Spinal cord (tissue), 10 donors: ENCODE measurements at places on chromosomes 11 and 22. TPM values are rescaled to one million over a fixed set of nuclear protein-coding genes. Genes with fewer than 3 reads are reported as not detected.

DNA sequence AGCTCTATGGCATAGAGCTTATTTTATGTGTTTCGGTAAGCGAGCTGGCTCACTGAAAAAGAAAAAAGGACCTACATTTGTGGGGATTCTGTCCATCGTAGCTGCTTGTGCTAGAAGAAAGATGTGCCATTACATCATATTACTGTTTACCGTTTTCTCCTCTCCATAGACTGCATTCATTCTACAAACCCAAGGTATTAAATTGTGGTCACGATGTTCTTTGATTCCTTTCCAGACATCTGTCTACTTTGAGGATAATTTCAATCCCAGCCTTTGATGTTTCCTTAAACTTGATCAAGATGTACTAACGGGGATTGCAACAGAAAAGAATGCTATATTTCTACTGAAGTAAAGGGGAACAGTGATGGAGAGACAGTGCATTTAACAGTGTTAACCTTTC is 5.5 kb upstream of the OR52N1 start:
- DNase-seq = no peak
- H3K36me3 ChIP-seq = no peaks in the 10 kb centered on the region
- no peak overlapping the region for H3K27ac ChIP-seq
- H3K4me3 ChIP-seq = no peak overlapping the region
- H3K4me1 ChIP-seq = no peaks in the 10 kb centered on the region

MICAL3 gene
- 59.9 TPM for total RNA-seq

DNA sequence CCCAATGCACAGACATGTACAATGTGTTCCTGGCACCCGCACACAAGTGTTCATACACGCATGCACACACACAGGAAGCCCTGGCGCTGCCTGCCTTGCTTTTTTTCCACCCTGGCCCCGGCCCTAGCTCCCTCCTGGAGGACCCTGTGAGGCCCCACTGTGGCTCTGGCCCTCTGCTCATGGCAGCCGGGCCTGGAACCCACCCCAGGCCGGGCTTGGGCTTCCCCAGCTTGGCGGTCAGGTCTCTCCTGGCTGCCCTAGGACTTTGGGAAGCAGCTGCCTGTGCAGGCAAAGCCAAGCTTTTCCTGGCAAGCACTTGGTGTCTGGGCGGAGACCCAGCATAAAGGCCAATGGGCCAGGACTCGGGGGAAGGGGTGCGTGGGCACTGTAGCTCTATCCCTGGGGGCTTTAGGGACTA is 30.5 kb downstream of the CD82 start:
- H3K4me1 ChIP-seq = peaks cover 74% of the 10 kb centered on the region
- H3K4me3 ChIP-seq = no peak overlapping the region

DNA sequence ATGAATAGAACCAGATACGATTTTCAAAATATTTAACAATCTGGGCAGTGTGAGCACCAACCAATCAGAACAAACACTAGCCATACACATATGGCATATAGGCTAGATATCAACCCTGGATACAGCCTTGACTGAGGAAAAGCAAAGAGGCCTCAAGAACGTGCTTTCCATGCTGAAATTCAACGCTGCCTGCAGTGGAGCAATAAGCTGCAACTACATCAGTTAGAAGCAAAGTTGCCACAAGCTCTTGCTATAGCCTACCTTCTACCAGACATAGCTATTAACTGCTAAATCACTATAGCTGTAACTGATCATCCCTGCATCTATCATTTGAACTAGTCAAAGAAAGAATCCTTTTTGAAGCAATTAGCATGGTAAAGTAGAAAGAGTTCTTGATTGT is 42.5 kb downstream of the DENND5A start:
- H3K27ac ChIP-seq = peak overlapping the region; percentile 47
- no peaks in the 10 kb centered on the region for H3K27me3 ChIP-seq

TSGA10IP gene
- 0.39 TPM for total RNA-seq

PRR33 gene
- not detected for total RNA-seq

DNA sequence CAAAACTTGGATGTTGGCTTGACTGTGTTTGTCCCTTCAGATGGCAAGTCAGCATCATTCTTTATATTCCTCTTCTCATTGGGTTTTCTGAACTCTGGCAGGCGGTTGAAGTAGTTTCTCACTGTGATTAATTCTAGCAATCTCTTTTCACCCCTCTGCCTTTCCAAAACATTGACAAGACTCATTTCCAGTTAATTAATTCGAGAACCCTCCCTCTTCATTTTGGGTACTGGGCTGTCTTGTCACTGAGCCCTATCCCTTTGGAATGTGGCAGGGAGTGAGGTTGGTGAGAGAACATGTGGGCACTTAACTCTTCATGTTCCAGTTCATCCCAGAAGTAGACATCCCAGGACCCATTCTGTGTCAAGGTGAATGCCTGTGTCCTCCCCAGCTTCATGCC is 133.0 kb downstream of the WNT7B start:
- H3K4me3 ChIP-seq = no peak overlapping the region
- H3K36me3 ChIP-seq = peaks cover 4% of the 10 kb centered on the region
- DNase-seq = peak; percentile 77
- H3K4me1 ChIP-seq = peaks cover 30% of the 10 kb centered on the region

GRCh38 chr11:22800482-22800881 is 29.1 kb downstream of the SVIP start:
- no peaks in the 10 kb centered on the region for H3K4me1 ChIP-seq
- DNase-seq = no peak
- no peaks in the 10 kb centered on the region for H3K27me3 ChIP-seq
- H3K4me3 ChIP-seq = no peak overlapping the region
- H3K36me3 ChIP-seq = no peaks in the 10 kb centered on the region

GRCh38 chr11:111851636-111852035 is 19.7 kb downstream of the ALG9 start:
- no peak overlapping the region for H3K27ac ChIP-seq
- H3K27me3 ChIP-seq = no peaks in the 10 kb centered on the region
- no peak overlapping the region for H3K4me3 ChIP-seq
- DNase-seq = peak; percentile 34
- H3K4me1 ChIP-seq = no peaks in the 10 kb centered on the region

DNA sequence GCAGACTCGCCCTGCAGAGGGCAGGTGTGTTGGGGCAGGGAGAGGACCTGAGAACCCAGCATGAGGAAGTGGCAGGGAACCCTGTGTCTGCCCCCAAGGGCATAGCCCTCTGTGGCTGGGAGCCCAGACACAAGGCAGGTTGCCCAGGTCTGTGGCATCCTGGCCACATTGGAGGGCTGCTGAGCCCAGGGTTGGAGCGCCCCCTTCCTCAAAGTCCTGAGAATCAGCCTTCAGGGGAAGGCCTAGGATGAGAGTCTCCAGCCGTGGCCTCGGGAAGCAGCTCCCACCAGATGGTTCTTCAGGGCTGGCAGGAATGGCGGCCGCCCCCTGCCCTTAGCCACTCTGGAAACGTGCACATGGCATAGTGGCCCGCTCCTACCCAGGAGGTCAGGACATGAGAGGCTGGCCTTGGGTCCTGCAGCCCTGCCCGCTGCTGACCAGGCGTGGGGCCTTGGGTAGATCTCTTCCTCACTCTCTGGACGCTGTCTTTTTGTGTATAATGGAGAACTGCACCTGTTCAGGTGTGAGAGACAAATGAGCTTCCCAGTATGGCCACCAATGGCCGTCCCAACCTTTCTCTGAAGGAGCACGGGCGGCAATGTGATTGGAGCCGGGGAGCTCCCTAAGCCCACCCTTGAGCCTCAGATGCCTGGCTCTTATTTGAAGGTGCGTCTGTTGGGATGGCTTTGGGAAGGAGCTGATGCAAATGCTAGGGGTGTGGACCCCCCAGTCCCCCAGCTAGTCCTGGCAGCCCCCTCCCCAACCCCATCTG is 4.6 kb upstream of the CDC42BPG start:
- DNase-seq = no peak
- H3K36me3 ChIP-seq = peaks cover 31% of the 10 kb centered on the region
- no peak overlapping the region for H3K27ac ChIP-seq
- H3K4me1 ChIP-seq = peaks cover 19% of the 10 kb centered on the region

CWC15 gene
- 109 TPM for total RNA-seq

SHANK3 gene
- 7.5 TPM for total RNA-seq

OR52I2 gene
- not detected for total RNA-seq

ZP1 gene
- not detected for total RNA-seq

MRGPRF gene
- 13.4 TPM for total RNA-seq

SYT9 gene
- 22.5 TPM for total RNA-seq

GRCh38 chr22:27331526-27332281 is 469.9 kb downstream of the MN1 start:
- H3K4me3 ChIP-seq = no peak overlapping the region
- no peak overlapping the region for H3K27ac ChIP-seq
- peaks cover 9% of the 10 kb centered on the region for H3K4me1 ChIP-seq
- H3K27me3 ChIP-seq = no peaks in the 10 kb centered on the region
- no peaks in the 10 kb centered on the region for H3K36me3 ChIP-seq
- DNase-seq = no peak

DNA sequence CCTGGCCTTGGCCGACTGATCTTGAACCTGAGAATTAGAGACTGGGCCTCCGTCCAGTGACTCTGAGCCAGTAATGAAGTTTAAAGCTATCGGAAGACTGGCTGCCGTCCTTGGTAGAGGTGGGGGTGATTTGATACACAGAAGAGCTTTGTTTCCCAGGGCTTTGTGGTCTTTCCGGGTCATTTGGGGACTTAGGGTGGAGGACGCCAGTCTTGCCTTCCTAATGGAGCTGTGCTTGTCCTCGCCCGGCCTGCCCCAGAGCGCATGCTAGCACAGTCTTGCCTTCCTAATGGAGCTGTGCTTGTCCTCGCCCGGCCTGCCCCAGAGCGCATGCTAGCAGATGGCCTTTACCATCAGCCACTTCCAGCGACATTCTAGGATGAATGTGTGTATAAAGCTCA is 65.8 kb downstream of the ST3GAL4 start:
- DNase-seq = peak; percentile 41
- H3K4me1 ChIP-seq = peaks cover 35% of the 10 kb centered on the region
- H3K27ac ChIP-seq = peak overlapping the region; percentile 81
- no peaks in the 10 kb centered on the region for H3K27me3 ChIP-seq
- H3K4me3 ChIP-seq = no peak overlapping the region

DNA sequence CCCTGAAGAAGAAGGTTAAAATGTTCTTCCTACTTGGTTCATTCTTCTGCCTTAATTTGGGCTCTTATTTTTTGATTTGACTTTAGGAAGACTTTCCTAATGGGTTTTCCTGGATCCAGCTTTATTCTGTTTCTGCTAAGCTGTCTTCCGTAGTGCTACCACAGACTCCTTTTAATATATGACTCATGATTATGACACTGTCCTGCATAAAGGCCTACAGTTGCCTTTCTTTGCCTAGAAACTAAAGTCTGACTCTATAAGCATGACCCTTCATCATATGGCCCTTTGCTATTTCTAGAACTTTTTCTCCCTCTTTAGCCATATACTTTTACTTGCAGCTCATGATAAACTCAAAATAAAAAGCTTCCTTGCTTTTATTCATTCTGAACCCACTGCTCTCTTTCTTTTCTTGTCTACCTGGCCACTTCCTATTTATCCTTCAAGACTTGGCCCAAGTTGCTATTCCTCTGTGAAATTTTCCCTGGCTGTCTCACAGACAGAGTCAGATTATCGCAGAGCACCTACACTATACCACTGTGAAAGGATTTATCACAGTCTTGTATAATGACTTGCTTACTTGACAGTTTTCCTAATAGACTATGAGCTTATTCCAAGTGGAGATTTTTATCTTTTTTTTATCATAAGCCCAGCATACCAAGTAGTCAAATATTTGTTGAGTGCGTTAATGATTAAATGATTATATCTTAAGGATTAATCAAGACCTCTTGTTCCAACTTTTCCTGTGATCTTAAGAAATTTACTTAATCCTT is 24.7 kb downstream of the TBCEL start:
- no peak for DNase-seq
- H3K27ac ChIP-seq = no peak overlapping the region
- H3K4me1 ChIP-seq = no peaks in the 10 kb centered on the region
- no peaks in the 10 kb centered on the region for H3K27me3 ChIP-seq
- no peak overlapping the region for H3K4me3 ChIP-seq

- no peak overlapping the region for H3K27ac ChIP-seq
- H3K36me3 ChIP-seq = peaks cover 6% of the 10 kb centered on the region
- no peaks in the 10 kb centered on the region for H3K27me3 ChIP-seq
- H3K4me1 ChIP-seq = peaks cover 36% of the 10 kb centered on the region
Measured at GRCh38 chr11:14240221-14240620, 118.8 kb downstream of the RRAS2 start.

DNA sequence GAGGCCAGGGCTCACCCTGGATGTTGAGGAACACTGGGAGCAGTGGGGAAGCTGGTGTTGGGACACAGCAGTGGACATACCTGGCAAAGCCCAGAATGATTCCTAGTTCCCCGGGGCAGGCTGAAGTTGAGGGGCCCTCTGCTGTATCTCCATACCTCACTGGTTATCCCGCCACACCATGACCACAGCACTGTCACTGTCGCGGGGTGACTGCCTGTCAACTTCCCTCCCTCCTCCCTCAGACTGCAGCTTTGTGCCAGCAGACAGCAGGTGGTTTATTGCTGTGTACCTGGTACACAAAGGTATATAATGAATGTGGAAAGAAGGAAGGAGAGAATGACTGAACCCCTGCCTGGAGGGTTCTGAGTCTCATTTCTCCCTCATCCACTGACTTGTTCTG is 318.7 kb downstream of the TMEM135 start:
- no peak overlapping the region for H3K4me3 ChIP-seq
- no peak overlapping the region for H3K27ac ChIP-seq
- no peaks in the 10 kb centered on the region for H3K27me3 ChIP-seq
- DNase-seq = no peak
- peaks cover 10% of the 10 kb centered on the region for H3K4me1 ChIP-seq
- no peaks in the 10 kb centered on the region for H3K36me3 ChIP-seq

DNA sequence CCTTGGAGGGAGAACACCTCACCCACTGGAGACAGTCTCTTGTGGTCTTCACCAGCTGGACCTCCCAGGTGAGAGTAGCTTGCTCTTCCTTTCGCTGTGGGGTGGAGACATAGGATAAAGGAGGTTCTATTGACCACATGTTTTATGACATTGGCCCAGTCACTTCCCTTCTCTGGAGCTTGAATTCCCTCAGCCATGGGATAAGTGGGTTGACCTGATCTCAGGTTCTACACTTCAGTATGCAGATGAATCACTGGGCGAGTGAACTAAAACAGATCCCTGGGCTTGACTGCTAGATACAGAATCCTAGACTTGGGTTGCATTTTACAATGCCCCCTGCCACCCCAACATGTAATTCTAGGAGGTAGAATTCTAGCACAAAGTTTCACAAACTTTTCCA is 54.8 kb upstream of the PRSS23 start:
- no peaks in the 10 kb centered on the region for H3K36me3 ChIP-seq
- H3K4me1 ChIP-seq = peaks cover 6% of the 10 kb centered on the region
- no peaks in the 10 kb centered on the region for H3K27me3 ChIP-seq
- H3K27ac ChIP-seq = no peak overlapping the region
- no peak for DNase-seq

LMNTD2 gene
- total RNA-seq = 1.4 TPM

GRCh38 chr11:120558744-120559431 is 47.3 kb downstream of the GRIK4 start:
- peaks cover 3% of the 10 kb centered on the region for H3K36me3 ChIP-seq
- H3K27me3 ChIP-seq = no peaks in the 10 kb centered on the region
- H3K4me1 ChIP-seq = peaks cover 61% of the 10 kb centered on the region

RAB3IL1 gene
- 47.7 TPM for total RNA-seq

RASSF10 gene
- 14.2 TPM for total RNA-seq
